AML-193 (cell line): ENCODE measurements at places on chromosomes 7 and 10.

GRCh38 chr7:139992353-139993044, 70.3 kb downstream of the PARP12 start:
- no peak for DNase-seq

DNA sequence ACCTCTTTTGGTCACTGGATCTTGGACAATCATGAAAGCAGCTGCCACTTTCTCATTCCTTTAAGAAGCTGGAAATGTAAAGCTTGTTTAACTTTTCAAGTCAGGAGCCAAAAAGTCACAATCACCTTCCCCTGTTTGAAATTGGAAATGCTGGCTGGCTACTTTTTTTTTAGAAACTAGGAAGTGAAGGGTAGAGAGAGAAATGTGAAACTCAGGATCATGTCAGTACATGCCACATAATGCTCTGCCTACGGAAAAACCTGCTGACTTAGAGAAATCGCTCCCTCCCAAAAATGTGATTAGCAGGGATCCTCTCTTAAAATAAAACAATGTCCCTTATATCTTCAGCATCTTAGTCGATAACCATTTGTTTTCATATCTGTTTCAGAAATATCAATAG, 188.4 kb upstream of the C7orf33 start:
- DNase-seq = no peak

- no peak for DNase-seq
These were observed 7.6 kb upstream of the TMEM248 start for GRCh38 chr7:66913118-66914037.

DNA sequence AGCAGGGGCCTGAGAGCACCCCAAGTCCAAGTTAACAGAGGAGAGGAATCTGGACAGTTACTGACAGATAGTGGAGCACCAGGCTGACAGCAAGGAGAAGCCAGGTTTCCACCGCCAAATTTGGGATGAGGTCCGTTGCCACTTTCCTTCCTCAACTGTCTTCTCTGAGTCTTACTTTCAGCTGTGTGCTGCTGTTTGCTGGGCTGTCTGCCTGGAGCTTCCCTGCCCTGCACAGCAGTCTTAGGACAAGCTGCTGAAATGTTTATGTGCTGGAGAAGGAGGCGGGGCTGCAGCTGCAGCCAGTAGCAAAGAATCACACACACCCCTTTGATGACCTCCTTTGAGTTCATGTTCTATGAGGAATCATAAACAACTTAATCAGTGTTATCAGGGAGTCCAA, 17.4 kb upstream of the CYP3A7 start:
- DNase-seq = no peak

DNA sequence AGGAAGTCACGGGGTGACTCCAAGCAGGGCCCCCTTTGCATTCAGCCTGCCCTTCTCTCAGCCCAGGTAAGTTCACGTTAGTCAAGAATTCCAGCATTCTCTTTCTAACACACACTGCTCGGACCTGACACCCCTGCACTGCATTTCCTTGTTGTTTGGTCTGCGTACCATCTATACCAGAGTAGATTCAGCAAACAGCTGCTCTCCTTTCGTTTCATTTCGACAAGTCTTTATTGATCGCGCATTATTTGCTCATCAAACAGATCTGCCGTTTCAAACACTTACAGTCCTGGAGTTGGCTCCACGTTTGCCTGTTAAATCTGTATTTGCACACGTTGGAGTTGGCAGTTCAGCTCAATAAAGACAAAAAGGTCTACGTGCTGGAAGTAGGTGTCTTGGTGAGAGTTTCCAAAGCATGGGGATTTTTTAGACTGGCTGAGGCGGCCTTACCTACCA, 495.1 kb downstream of the RPS24 start:
- no peak for DNase-seq

DNA sequence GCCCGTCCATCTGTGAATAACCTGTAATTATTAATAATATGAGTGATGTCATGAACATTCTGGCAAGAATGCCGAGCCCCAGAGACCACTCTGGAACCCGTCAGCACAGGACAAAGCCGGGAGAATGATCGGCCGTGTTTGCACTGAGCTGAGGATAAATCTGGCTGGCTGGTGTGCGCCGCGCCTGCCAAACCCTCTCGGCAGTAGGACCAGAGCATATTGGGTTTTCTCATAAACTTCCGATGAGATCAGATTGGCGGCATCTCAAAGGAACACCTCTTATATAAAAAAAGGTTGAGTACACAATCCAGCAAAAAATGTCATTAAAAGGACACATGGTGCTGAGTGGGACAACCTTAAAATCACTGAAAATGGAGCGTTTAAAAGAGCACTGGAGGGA, 296.0 kb upstream of the MKI67 start:
- no peak for DNase-seq

- DNase-seq = no peak
These were observed 156.2 kb downstream of the TCERG1L start for GRCh38 chr10:131155218-131155875.

DNA sequence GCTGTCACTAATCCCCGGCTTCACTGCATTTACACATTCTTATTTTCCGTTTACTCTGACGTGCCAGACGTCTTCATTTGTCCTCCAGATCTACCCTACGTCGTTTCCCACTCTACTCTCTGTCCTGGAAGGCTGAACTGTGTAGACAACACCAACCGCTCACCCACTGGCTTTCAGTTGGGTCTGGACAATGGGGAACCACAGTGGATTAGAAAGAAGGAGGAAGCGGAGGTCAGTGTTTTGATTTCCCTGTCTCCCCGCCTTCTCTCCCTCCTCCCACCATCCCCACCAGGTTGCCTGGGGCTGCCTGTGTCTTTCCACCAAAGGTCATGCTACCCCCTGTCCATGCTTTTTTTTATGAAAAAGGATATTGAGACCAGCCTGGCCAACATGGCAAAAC, 14.0 kb upstream of the CTBP2 start:
- no peak for DNase-seq

DNA sequence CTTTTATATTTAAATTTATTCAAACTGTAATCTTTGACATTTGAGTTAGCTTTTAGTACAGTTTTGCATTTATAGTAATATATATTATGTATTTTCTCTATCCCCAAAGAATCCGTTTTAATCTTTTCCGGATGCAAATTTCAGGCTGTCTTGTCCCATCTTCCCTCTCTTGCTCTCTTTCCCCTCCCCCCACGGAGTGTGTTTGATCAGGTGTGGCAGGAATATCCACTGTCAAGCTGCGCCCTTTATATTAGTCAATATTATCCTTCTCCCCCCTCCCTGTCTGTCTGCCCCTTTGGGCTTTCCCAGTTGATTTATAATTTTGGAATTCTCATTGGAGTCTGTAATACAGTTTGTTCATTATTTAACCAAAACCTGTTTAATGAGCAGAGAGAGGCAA, 19.0 kb downstream of the GBF1 start:
- no peak for DNase-seq

- no peak for DNase-seq
These were observed 274.9 kb upstream of the NEBL start for GRCh38 chr10:21171936-21172541.

GRCh38 chr10:77825965-77826364, 100.6 kb downstream of the DLG5 start:
- DNase-seq = no peak

DNA sequence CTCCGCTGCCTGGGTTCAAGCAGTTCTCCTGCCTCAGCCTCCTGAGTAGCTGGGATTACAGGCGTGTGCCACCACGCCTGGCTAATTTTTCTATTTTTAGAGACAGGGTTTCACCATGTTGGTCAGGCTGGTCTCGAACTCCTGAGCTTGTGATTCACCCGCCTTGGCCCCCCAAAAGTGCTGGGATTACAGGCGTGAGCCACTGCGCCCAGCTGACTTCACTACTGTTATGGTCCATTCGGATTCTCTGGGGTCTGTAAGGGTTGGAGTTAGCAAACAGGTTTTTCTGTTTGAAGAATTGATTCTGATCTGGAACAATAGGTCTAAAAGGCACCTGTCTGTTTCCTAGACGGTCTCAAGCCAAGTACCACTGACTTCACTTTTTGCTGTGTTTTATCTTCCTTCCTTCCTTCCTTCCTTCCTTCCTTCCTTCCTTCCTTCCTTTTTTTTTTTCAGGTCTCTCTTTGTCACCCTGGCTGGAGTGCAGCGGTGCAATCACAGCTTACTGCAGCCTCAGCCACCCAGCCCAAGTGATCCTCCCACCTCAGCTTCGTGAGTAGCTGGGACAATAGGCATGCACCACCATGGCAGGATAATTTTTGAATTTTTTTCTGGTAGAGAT, 192.2 kb downstream of the CAMK1D start:
- no peak for DNase-seq

DNA sequence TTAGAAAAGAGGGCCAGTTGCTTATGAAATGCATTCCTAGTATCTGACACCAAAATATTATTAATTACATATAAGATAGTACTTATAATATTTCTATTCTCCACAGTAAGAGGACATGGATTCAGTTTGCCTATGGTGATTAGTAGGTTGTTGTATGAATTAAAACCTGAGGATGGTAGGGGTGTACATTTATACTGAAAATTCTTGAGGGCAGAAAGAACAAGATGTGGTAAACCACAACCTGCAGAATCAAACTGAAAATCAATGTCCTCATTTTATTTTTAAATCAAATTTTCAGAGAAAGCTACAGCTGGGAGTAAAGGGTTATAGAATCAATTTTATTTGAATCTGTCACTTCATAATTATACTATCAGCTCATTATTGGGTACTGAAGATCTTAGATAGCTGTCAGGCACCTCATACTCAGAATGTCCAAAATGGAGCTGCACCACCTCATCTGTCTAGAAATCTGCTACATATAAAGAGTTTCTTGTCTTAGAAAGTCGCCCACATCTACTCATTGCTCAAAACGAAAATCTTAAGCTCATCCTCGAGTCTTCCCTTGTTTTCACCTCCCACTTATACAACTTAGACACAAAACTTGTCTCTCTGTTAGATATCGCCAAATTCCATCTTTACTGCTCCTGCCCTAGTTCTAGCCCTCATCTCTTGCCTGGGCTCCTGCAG, 65.4 kb downstream of the MYO3A start:
- no peak for DNase-seq

GRCh38 chr10:34715511-34716187, 99.4 kb downstream of the PARD3 start:
- no peak for DNase-seq

GRCh38 chr7:20358762-20359282, 28.1 kb downstream of the ITGB8 start:
- no peak for DNase-seq

DNA sequence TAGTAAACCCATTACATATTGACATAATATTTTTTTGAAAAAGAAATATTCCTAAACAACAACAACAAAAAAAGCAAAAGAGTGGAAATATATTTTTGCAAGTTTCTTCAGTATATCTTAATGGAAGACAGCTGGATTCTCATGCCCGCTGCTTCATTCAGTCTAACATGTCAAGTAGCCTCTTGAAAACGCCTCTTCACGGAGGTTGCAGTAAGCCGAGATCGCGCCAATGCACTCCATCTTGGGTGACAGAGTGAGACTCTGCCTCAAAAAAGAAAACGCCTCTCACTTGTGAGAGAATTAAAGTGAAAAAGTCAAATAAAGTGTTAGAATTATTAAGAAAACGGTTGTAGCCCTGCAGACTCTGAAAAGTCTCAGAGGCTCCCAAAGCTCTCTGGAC, 1.3 kb downstream of the CUTC start:
- no peak for DNase-seq

DNA sequence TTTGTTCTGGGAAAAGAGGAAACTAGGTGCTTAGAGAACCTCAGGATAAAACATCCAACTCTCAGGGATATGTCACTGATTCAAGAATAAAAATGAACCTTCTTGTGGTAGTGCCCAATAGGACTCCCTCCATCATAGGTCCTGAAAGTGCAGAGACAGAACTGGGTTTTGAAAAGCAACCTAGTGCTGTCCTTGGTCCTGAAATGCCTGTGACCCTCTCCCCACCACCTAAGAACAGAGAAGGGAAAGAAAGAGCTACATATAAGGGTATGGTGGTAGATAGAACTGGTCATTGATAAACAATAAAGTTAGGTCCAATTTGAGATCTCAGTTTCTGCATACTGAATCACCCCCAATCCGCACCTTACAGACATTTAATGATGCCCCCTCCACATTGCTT, 953.3 kb downstream of the XPNPEP1 start:
- no peak for DNase-seq

- no peak for DNase-seq
These were observed 267.8 kb upstream of the SEMA3C start for GRCh38 chr7:81186691-81187090.

DNA sequence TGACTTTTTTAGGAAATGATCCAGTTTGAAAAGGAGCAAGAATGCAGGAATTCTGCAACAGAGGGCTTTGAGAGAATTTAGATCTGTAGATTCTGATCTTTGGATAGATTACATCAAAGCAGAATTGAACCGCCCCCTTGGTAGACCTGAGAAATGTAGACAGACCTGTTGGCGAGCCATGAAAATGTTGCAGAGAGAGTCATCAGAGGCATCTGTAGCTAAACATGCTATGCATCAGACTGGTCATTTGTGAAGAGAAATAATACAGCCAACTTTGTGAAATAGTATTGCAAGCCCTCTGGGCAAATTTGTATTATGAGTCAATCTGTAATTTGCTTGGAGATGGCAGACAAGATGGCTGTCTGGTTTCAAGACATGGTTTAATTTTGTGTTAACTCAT, 4.3 kb upstream of the C1GALT1 start:
- DNase-seq = no peak

- no peak for DNase-seq
These were observed 1249.6 kb downstream of the XPNPEP1 start for GRCh38 chr10:108673741-108674140.

DNA sequence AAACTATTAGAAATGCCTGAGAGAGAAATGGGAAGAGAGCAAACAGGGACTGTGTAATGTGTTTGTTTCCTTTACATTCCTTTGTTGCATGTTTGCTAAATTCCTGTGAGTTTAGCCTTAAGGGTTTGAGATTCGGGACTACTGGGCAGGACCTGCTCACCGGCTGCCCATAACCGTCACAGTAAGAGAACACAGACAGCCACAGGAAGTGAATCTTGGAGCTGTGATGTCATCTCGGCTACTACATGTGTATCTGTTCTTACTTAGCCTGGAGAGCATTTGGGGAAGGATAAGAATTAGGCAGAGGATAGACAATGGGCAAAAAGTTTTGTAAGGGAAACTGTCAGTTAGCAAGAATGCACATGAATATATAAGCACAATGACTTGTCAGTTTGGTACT, 485.1 kb upstream of the KLF6 start:
- no peak for DNase-seq

DNA sequence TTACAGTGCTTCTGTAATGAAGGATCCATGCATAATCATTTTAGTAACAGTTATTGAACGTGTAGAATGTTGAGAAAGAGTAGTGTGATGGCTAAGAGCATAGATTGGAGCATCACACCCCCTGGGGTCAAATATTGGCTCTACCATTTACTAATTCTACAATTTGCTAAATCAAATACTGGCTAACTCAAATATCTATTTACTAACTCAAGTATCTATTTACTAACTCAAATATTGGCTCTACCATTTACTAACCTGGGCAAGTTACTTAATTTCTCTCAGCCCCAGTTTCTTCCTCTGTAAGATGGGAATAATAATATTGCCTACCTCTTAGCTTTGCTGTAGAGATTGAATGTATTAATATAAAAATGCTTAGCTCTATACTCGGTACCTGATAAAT, 64.0 kb downstream of the CDK14 start:
- no peak for DNase-seq
